Keratinocyte (primary cell): ENCODE measurements at places on chromosomes 5 and 9.

DNA sequence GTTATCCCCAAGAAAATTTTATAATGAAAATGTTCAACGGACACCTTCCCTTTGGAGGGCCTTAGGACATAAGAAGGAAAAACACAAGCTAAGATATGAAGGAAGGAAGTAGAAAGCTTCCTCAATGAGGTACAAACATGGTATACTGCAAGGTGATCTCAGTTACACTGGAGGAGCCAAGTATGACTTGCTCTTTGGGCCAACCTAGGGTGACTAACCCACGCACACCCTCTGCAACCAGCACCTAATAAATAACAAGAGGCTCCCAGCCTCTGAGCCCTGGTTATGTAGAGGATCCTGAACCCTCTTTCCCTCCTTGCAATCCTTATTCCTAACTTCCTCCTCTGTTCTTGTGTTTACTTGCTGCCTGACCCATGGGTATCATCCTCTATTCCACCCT, 38.3 kb upstream of the KCNV2 start:
- no peak for DNase-seq

DNA sequence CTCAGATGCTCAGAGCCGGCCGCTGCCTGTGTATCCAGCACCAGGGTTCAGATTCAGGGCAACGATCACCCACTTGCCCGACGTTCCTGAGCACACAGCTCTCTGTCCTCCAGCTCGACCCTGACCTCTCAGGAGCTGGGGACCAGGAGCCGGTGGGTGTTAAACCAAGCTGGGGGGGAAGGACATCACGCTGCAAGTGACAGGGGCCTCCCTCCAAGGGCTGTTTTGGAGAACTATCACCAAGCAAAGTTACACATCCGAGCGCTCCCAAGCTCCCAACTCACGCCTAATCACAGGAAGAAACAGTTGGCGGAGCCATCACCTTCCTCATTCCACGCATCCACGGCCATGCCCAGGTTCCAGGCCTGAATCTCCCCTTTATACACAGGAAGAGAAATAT, 51.5 kb upstream of the ZNF354A start:
- DNase-seq: no peak

- DNase-seq: no peak
Measured at GRCh38 chr5:74673011-74673790, 11.8 kb upstream of the HEXB start.

DNA sequence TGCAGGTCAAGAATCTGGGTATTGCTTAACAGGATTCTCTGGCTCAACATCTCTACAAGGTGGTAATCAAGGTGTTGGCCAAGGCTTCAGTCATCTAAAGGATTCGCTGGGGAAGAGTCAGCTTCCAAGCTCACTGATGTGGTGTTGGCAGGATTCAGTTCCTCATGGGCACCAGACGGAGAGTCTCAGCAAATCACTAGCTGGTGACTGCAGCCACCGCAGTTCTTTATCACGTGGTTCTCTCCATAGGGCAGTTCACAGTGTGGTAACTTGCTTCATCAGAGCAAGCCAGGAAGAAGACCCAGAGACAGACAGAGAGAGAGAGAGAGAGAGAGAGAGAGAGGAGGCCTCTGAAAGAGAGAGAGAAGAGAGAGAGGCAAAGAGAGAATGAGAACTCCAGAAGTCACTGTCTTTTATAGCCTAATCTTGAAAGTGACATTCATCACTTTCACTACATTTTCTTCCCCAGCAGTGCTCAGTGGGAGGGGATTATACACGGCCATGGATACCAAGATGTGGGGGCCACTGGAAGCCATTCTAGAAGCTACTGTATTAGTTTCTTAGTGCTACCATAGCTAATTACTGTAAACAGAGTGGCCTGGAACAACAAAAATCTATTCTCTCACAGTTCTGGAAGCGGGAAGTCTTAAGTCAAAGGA, 109.2 kb upstream of the SMIM23 start:
- DNase-seq: no peak

DNA sequence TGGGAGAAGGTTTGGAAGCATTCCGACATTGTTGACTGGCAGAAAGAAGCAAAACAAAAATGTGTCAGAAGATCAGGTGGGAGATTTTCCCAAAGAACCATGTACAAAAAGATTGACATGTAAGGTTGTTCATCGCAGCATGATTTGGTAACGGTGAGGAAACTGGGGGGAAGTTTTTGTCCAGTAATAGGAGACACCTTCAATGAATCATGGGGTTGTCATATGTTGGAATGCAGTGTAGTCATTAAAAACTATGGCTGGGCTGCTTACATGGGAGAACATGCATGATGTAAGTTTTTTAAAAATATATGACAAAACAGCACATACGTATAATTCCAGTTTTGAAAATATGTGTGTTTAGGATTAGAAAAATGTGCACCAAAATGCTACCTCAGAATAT, 50.5 kb downstream of the HSD17B3 start:
- DNase-seq: no peak

- DNase-seq: no peak
Measured at GRCh38 chr5:59279979-59280378, 613.5 kb downstream of the PDE4D start.

GRCh38 chr9:108874058-108874788, 12.2 kb downstream of the ACTL7A start:
- no peak for DNase-seq

DNA sequence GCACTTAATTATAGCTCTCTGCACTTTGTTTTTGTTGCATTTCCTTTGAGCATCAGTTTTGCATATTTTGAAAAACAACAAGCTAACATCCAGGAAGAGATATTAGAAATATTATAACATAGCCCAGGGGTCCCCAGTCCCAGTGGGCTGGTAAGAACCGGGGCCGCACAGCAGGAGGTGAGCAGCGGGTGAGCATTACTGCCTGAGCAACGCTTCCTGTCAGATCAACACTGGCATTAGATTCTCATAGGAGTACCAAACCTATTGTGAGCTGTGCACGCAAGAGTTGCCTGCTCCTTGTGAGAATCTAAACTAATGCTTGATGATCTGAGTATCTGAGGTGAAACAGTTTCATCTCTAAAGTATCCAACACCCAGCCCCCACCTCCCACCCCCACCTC, 675.9 kb upstream of the ZNF608 start:
- DNase-seq: no peak

DNA sequence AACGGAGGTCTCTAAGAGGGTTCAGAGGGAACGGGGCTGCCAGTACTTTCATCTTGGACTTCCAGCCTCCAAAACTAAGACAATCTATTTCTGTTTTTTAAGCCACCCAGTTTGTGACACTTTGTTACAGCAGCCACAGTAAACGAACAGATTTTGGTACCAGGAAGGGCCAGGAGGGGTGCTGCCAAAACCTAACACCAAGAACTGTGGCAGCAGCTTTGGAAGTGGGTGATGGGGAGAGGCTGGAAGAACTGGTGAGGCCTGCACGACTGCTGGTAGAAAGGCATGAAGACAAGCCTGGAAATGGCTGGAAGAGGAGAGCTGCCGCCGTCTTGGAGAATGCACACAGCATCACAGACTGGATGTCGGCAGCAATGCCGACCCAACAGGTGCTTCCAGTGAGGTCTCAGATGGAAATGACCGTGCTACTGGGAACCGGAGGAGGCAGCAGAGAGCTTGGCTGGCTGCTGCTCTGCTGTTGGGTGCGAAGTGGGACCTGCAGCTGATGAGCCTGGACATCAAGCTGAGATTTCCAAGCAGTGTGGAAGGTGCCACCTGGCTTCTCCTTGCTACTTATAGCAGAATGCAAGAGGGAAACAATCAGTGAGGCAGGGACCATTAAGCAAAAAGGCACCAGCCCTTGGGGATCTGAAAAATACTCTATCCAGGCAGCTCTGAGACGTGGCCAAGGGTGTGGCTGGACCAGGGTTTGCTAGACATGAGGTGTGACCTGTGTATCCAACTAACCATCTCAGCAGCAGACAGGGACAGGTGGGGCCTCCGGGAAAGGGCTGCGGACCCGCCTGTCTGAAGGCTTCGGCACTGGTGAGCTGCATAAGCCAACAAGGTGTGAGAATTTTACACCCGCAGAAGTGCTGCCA, 4.7 kb upstream of the TMEM210 start:
- no peak for DNase-seq

- DNase-seq: no peak
Measured at GRCh38 chr5:1441166-1441865, 3.9 kb downstream of the SLC6A3 start.

- no peak for DNase-seq
Measured at GRCh38 chr5:39302472-39302871, 61.8 kb downstream of the C9 start.

DNA sequence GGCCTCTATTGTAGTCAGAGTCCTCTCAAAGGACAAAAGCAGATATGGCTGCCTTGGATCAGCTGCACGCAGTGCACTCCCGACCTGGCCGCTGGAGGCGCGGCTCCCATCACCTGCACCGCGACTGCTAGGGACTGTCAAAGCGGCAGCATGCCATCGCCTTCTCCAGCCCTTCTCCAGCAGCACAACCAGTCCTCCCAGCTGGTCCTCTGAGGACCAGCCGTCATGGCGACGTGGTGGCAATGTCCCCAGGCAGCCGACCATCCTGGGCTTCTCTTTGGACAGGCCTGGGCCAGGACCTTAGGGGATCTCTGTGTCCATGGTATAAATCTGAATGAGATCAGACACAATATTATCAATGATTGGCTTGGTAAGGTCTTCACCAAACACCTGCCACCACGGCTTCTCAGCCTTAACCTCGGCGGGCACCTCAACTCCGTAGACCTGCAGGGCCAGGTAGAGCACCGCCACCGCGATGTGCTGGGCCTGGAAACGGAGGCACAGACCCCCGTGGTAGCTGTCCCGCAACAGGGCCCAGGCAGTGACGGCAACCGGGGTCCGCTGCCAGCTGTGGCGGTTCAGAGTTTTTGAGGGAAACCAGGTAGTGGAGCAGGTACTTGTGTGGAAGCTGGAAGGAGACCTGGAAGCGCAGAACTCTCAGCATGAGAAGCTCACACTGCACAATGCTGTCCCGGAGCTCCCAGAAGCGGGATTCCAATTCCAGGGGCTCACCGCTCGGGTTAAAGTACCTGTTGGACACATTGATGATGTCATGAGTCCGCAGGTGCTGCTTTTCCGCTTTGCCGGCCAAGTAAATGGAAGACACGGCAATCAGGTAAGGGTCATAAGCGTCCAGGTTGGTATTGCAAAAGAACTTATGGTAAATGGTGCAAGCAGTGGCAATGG, 8.5 kb downstream of the DUSP1 start:
- no peak for DNase-seq

DNA sequence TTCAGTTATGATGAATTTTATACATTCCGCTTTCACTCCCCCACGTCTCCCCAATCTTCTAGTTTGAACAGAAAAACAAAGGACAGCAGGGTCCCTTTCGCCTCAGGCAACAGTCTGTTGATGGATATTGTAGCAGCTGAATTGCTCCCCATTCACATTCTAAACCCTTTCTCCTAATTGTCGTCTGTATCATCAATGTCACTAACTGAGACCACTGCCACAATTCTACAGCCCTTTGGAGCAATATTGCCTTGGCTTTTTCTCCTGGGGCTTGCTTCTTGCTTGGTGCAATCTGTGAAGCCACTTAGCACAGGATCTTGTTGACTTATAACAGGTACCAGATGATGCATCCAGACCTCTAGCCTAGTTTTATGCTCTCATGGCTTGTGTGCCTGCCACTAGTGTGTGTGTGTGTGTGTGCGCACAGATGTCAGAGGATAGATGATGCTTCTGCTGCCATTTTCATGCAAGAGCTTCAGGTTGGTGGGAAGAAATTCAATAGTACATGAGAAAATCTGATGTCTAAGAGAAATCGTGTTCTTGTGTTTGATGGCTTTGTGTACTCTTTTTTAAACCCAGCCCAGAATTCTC, 195.2 kb upstream of the ISL1 start:
- DNase-seq: no peak

DNA sequence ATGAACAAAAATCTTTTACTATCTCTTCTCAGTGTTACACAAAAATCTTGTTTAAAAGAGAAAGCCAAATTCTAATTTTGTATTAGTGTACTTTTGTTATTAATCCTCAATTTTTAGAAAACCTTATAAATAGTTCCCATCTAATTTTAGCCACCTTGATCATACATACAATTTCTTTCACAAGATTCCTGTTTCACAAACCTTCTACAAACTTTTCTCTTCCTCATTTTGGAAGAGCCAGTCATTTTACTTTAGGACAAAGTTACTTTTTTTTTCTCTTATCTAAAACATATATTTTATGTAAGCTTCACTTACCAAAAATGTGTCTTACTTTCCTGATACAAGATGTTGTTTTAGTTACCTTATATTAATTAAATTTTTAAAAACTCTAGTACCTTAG, 161.3 kb downstream of the YIPF5 start:
- DNase-seq: no peak

GRCh38 chr5:96755851-96756250, 51.9 kb downstream of the ERAP1 start:
- DNase-seq: no peak

GRCh38 chr5:56648460-56649034, 166.8 kb upstream of the MAP3K1 start:
- DNase-seq: no peak

DNA sequence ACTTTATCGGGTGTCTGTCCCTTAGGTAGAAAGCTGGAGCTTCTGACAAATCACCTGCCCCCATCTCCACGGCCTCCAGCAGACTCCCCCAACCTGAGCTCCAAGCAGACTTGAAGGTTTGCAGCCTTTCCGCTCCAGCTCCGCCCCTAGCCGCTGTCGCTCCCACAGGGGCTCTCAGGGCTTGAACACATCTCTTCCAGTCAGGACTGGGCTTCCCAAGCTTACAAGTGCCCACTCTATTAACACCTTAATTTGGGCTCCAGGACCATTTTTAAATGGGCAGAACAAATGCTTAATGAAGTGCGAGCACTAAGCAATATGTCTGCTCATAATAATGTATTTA, 17.2 kb upstream of the SLC25A51 start:
- DNase-seq: no peak

GRCh38 chr5:30104872-30105596, 1088.5 kb upstream of the CDH6 start:
- DNase-seq: no peak

- DNase-seq: no peak
Measured at GRCh38 chr5:146890731-146891440, 12.3 kb upstream of the PPP2R2B start.

DNA sequence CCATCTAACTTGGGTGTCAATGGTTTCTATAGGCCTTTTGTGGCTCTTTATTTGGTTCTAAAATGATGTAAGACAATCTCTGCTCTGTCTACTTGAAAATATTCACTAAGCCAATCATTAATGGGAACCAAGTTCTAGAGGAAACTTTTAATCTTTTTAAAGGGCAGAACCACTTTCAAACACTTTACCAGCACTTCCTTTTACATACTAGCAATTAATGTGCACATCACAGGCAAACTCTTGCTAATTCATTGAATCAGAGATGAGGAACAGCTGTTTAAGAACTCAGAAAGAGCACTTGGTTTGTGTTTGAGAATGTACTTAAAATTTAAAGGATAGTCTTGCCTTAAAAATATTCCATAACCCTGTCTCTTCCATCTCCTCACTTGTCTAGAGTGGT, 83.4 kb downstream of the PAPPA start:
- no peak for DNase-seq

- DNase-seq: no peak
Measured at GRCh38 chr9:17556255-17556654, 22.6 kb upstream of the SH3GL2 start.
